GM04503 (cell line): ENCODE measurements at places on chromosomes 13 and 19.

GRCh38 chr13:62278271-62278670, 862.6 kb upstream of the PCDH20 start:
- no peak for DNase-seq

DNA sequence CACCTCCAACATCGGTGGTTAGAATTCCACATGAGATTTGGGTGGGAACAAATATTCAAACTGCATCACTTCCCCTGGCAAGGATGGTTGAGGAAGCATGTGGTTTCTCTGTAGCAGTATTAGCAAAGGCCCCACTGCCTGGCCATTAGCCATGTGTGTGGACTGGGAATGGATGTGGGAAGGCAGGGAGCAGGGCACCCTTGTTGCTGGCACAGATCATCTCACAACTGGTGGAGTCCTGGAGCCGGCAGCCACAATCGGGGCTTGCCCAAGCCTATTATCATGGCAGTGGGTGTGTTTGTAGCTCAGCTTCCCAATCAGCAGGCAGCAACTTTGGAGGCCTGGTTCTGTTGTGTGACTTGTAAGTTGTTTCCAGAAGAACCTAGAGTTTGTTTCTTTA, 391.9 kb downstream of the DLEU7 start:
- DNase-seq = no peak

DNA sequence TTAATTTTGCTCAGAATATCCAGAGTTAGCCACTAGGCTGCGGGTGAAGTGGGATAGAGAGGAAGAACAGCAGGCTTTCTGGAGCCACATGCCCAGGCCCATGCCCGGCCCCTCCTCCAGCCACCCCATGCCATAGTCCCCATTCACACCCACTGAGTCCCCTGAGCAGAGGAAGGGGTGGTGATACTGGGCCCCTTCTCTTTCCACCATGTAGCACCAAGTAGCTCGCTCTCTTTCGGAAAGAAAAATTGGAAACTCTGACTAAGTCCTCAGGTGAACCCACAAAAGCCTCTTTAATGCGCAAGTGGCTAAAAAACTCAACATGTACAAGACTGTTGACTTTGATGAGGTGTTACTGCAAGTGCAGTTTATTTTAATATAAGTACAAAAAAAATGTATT, 76.7 kb upstream of the GPR183 start:
- no peak for DNase-seq

DNA sequence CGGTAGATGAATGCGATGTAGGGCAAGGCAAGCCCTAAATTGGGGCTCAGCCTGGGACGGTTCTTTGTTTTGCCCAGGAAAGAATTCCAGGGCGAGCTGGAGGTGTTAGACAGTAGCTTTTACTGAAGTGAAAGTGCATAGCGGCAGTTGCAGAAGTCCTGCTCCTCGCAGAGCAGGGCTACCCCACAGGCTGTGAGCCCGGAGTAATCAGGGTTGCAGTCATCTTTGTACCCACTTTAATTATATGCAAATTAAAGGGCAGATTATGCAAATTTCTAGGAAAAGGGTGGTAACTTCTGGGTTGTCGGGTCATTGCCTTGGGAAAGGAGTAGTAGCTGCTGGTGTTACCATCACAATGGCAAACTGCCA, 30.5 kb downstream of the VAV1 start:
- no peak for DNase-seq

- no peak for DNase-seq
These were observed 26.8 kb downstream of the PPP5C start for GRCh38 chr19:46373491-46374359.

DNA sequence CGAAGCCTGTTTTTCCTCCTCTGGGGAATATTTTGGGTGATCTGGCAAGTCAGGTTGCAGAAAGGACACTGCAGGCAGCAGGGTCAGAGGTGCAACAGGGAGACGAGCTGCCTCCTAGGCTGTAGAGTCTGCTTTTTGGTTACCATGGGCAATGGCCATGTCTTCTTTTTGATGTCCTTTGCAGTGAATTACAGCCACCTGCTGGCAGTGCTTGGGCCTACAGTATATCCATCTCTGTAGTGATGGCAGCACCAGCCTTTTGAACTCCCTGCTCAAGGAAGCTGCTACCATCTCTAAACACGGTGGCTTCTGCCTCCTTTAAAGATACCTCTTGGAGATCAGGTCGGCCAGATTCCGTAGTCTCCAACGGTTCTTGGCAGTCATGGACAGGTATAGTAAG, 73.9 kb downstream of the WTIP start:
- DNase-seq = no peak

- DNase-seq = peak; percentile 4
These were observed 1075.2 kb downstream of the PCDH9 start for GRCh38 chr13:66154976-66155375.
